Breast epithelium (tissue), 4 donors: ENCODE measurements at places on chromosomes 1 and 21. TPM values are rescaled to one million over a fixed set of nuclear protein-coding genes. Genes with fewer than 3 reads are reported as not detected.

DNA sequence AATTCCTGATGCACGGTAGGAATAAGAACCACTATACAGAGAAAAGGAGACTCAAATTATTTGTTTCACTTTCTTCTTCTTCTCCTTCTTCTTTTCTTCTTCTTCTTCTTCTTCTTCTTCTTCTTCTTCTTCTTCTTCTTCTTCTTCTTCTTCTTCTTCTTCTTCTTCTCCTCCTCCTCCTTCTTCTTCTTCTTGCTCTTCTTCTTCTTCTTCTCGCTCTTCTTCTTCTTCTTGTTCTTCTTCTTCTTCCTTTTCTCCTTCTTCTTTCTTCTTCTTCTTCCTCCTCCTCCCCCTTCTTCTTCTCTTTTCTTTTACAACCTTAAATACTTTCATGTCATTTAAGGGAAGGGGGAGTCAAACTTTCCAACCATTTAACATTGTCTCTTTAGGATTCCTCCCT is 11.0 kb upstream of the GPR88 start:
- H3K27me3 ChIP-seq, result no peaks in the 10 kb centered on the region
- no peak overlapping the region for H3K27ac ChIP-seq
- DNase-seq, result no peak
- H3K4me3 ChIP-seq, result no peak overlapping the region
- H3K4me1 ChIP-seq, result no peaks in the 10 kb centered on the region

GRCh38 chr1:165857046-165857801 is 29.8 kb downstream of the UCK2 start:
- DNase-seq, result no peak
- H3K36me3 ChIP-seq, result no peaks in the 10 kb centered on the region
- no peak overlapping the region for H3K27ac ChIP-seq
- no peak overlapping the region for H3K4me3 ChIP-seq

- no peaks in the 10 kb centered on the region for H3K36me3 ChIP-seq
- H3K4me1 ChIP-seq, result no peaks in the 10 kb centered on the region
- H3K4me3 ChIP-seq, result no peak overlapping the region
- no peaks in the 10 kb centered on the region for H3K27me3 ChIP-seq
Measured at GRCh38 chr1:187691439-187691838, 862.7 kb downstream of the PLA2G4A start.

FAM89A gene
- total RNA-seq, result 97.1 TPM

S100A14 gene
- 70.1 TPM for total RNA-seq

DNA sequence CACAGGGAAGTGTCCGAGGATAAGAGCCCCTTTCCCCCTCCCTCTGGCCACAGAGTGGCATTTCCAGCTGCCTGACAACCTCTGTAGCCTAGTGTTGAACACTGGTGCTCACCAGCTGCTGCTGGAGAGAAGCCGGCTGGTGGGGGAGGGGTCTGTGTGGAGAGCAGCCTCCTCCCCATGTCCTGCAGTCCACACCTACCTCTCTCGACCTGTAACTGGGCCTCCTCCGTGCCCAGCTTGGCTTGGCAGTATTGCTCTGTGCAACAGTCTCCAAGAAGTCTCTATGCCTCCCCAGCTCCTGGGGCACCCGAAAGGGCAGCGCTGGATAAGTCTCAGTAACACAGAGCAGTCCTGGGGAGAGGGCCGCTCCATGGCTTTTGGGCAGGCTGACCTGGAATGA is 17.0 kb downstream of the PAPPA2 start:
- peaks cover 3% of the 10 kb centered on the region for H3K27me3 ChIP-seq
- no peaks in the 10 kb centered on the region for H3K4me1 ChIP-seq
- no peaks in the 10 kb centered on the region for H3K36me3 ChIP-seq

FALEC gene
- not detected for total RNA-seq

PGLYRP4 gene
- total RNA-seq, result not detected

GRCh38 chr1:218397752-218398339 is 52.7 kb downstream of the TGFB2 start:
- H3K27ac ChIP-seq, result no peak overlapping the region
- H3K4me1 ChIP-seq, result no peaks in the 10 kb centered on the region
- no peak overlapping the region for H3K4me3 ChIP-seq
- DNase-seq, result no peak

DNA sequence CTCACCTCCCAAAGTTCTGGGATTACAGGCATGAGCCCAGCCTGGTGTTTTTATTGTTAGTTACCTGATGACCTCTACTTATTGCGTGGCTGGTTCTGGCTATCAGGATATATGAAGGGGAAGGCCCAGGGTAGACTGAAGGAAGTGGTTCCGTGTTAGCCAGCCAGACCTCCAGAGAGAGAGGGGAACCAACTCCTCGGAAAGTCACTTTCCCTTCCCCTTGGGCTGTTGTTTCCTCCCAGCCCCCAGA is 2.5 kb upstream of the RCSD1 start:
- H3K4me1 ChIP-seq, result no peaks in the 10 kb centered on the region
- H3K27ac ChIP-seq, result no peak overlapping the region
- H3K4me3 ChIP-seq, result no peak overlapping the region
- H3K36me3 ChIP-seq, result no peaks in the 10 kb centered on the region

GRCh38 chr1:111205714-111206050 is 5.2 kb upstream of the DENND2D start:
- H3K36me3 ChIP-seq, result no peaks in the 10 kb centered on the region
- H3K27ac ChIP-seq, result peak overlapping the region; percentile 96
- no peak for DNase-seq

DNA sequence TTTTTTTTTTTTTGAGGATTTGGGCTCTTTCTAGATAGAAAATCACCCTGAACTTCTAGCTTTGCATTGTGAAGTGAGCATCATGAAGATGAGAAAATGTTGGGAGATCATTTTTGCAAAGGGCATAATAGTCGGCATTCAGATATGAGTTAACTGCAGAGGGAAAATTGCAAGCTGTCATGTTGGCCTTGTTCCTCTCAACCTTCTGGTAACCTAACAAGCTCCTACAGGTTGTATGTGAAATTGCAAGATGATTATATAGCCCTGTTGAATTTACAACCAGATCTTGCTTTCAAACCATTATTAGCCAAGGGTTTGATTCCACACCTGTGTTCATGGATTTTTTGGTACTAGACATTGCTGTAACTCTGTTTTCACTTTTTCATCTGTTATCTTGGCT is 2.2 kb downstream of the ELOA start:
- H3K27me3 ChIP-seq, result no peaks in the 10 kb centered on the region
- DNase-seq, result no peak
- no peaks in the 10 kb centered on the region for H3K36me3 ChIP-seq
- no peak overlapping the region for H3K4me3 ChIP-seq
- H3K27ac ChIP-seq, result no peak overlapping the region
- H3K4me1 ChIP-seq, result no peaks in the 10 kb centered on the region

DNA sequence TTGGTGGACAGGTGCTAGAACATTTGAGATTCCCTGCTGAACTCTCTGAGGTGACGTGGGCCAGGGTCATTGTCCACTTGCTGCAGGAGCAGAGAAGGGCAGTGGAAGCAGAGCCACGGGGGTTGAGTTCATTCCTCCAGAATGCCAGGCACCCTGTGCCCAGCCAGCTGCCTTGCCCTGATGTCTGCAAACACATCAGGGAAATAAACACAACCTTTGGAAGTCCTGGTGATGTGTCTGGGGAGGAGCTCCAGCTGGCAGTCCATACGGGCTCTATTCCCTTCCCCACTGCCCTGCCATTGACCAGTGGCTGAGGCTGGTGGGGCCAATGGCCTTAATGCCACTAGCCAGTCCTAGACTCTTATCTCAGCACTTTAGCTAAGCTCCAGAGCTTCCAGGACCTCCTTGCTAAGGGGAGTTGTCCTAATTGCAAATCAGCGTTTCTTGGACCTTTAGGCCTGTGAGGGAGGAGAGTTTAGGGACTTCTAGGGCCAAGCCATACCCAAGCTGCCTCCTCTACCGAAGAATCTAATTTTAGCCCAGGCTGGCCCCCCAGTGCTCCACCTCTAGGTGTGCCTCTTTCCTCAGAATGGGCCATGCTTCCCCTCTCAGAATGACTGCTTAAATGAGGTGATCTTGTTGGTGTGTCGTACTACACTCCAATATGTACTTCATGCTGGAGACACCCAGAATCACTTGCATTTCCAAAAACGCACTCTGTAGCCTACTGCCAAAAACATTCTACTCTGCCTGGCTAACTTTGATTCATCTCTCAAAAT is 25.9 kb upstream of the MFSD2A start:
- no peaks in the 10 kb centered on the region for H3K36me3 ChIP-seq
- no peak overlapping the region for H3K27ac ChIP-seq
- H3K4me3 ChIP-seq, result no peak overlapping the region

DNA sequence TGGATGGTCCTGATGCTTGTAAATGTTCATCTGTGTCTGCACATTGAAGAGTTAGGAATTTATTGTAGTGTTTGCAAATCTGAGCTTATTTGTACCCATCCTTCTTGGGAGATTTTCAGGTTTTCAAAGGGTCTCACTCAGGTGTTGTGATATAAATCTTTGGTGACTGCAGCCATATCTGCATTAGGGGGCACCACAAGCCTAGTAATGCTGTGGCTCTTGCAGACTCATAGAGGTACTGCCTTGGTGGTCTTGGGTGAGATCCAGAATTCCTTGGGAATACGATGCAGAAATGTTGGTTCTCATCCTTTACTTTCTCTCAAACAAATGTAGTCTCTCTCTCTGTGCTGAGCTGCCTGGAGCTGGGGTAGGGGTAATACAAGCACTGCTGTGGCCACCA is 405.9 kb downstream of the TTLL7 start:
- DNase-seq, result no peak
- H3K4me3 ChIP-seq, result no peak overlapping the region
- no peaks in the 10 kb centered on the region for H3K36me3 ChIP-seq
- H3K27ac ChIP-seq, result no peak overlapping the region
- H3K4me1 ChIP-seq, result no peaks in the 10 kb centered on the region

NUP133 gene
- total RNA-seq, result 31.8 TPM
